ENCODE measurements at places on chromosomes 12 and 14.

DNA sequence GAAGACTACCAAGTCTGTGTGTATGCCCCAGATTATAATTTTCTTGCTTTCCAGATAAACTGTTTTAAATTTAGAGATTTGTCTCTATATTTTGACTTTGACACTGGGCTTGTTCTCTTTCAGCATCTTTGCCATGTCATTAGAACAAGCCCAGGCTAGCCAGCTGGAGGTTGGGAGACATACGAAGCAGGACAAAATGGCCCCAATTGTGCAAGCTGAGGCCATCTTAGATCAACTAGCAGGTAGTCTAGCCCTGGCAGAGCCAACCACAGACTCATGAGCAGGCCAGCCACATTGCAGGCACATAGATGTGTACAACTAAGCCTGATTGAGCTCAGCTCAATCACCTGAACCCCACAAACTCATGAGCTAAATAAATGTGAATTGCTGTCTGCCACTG is 321.4 kb downstream of the ATP23 start:
- DNase-seq: no peak

DNA sequence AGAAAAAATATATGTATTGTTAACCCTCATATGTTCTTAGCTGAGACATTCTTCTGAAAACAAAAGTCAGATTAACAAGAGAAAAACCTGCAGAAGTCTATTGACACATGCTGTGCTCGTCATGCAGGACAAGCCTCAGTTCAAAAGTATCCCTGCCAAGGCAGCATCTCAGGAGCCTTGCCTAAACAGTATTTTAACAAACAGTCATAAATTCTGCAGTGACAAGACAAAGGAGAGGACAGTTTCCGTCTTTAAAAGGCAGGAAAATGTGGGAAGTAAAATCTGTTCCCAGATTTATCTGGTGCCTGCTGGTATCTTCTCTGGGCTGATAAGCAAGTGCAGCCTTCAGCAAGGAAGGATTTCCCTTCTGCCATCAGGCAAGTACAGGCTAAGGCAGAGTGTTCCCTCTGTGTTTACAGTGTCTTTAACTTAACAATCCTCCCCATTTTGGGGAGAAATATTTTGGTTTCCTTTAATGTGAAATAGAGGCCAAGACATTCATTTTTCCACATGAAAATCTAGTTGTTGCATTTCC is 480.2 kb upstream of the CCDC196 start:
- no peak for DNase-seq

DNA sequence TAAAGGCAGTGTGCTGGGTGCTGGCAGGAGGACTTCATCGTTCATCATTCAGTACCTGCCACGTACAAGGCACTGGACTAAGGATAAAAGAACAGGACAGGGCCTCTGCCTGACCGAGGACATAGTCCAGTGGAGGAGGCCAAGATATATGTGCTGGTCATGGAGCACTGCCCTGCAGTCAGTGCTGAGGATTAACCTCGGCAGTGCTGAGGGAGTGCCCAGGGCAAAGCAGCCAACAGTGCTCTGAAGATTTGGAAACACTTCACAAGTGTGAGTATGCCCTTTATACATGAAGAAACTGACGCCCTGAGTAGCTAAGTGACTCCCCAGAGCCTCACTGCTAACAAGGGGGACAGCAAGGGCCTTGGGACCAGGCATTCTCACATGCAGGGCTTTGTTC is 71.4 kb upstream of the RFX4 start:
- no peak for DNase-seq

- DNase-seq: no peak
These were observed 7.6 kb downstream of the KIF26A start for GRCh38 chr14:104145826-104146601.

GRCh38 chr14:65332141-65332871 is 80.2 kb upstream of the FUT8 start:
- DNase-seq: no peak

- no peak for DNase-seq
These were observed 2.8 kb downstream of the SLC25A47 start for GRCh38 chr14:100325958-100326357.

All from NCI-H2107 (cell line).